BJ (cell line): ENCODE measurements at places on chromosomes 11 and 22.
A peak's percentile ranks its signal among the peaks of the same experiment; 100 is the strongest.

DNA sequence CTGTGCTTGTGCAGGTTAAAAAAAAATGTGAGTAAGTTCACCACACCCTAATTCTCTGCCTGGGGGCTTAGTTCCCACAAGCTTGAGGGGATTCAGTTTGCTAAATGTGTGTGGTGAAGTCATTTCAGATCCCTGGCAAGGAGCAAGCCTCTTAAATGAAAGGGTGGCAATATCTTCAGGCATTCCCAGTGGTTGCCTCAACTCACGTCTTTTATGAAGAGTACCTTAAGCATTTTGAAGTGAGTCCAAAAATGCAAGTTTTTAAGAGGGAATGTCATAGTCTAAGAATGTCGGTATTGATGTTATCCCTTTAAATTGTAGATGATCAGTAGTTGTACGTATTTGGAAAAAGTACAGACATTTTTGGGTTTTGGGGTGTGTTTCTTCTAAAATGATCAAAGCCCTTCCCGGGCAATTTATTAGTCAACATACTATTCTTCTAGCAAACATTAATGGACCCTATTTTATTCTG, 4.9 kb downstream of the TCP11L1 start:
- DNase-seq: peak; percentile 84

GRCh38 chr11:12922980-12923507, 86.1 kb upstream of the RASSF10 start:
- no peak for DNase-seq

DNA sequence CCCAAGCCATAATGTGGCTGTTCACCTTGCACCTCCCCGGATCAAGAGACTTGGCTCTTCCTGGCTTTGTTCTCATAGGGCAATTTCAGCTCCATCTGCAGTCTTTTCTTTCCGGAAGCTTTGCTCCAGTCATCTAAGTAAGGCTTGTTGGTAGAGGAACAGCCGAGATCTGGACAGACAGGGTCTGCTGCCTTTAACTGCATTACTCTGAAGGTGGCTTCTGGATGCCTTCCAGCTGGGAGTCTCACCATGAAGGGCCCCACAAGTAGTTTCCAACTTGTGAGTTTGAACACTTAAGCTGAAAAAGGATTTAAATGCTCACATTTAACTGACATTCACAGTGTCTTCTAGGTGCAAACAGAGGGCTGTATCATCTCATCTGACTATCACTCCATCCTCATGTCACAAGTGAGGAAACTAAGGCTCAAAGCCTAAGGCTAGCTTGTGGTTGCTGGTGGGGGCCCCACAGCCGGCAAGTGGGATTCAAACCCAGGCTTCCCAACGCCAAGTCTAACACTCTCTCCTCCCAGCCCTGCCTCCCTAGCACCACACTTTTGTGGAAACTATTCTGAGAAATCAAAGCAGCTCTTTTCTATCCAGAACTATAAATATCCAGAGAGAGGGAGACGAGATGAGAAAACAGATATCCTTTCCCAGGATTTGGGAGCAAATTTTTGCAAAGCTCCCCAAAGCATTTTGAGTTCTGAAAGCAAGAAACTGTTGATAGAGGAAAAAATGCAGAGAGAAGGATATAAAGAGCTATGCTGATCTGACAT, 58.4 kb downstream of the GALNT18 start:
- no peak for DNase-seq

DNA sequence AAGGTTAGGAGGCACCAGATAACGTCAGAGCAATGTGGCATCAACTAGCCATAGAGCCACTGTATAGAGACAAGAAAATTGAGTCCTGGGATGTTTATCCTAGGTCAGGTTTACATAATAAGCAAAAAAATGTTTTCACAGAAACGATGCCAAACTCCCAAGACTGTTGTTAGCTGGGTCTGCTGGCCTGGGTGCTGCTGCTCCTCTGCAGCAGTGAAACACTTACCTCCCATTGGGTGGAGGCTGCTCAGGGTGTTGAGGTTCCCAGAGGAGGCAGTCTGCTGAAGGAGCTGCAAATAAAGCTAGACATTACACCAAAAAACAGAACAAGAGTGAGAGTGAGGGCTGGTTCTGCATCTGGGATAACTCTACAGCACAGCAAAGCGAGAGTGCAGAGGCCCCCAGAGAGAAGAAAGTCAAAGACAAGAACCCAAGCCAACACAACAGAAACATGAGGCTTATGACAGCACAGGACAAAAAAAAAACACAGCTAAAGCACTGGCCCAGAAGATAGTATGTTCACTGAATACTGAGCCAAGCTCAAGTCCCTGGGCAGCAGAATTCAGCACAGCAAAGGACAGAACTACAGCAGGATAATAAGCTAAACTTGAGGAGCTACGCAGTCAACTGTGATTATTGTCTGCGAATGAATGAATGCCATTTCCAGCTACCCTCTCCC, 29.9 kb upstream of the RAPSN start:
- DNase-seq: no peak

GRCh38 chr22:44730022-44730393, 22.4 kb upstream of the ARHGAP8 start:
- DNase-seq: no peak

DNA sequence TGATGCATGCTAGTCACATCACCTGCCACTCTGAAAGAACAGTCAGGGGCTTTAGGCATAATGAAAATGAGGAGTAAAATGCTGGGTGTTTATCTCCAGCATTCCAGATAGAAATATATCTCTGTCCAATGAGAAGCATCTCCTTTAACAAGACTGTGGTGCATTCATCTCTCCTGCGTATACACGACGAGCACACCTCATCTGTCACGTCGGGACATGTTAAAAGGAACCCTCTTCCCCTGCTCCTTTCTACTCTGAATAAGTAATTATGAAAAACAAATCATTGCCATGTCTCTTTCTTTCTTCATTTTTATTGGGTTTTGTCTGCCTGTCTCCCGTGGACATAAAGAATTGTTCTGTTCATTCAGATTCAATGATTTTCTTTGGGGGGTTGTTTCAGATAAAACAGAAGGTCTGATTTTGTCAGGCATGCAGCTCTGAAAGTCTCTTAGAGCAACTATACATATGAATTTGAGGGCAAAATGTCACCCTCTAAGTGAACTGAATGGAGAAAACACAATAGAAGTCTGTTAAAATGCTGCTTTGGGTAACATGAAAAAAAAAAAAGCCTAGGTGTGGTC, 195.0 kb downstream of the MAML2 start:
- no peak for DNase-seq

- DNase-seq: no peak
Observed at GRCh38 chr22:27952091-27952490, 33.0 kb upstream of the PITPNB start.

GRCh38 chr11:82195283-82195682, 538.4 kb downstream of the FAM181B start:
- DNase-seq: no peak

- DNase-seq: peak; percentile 39
Observed at GRCh38 chr11:77658213-77659013, 20.8 kb upstream of the CLNS1A start.

GRCh38 chr22:26660961-26661578, 3.7 kb downstream of the MIAT start:
- DNase-seq: no peak

DNA sequence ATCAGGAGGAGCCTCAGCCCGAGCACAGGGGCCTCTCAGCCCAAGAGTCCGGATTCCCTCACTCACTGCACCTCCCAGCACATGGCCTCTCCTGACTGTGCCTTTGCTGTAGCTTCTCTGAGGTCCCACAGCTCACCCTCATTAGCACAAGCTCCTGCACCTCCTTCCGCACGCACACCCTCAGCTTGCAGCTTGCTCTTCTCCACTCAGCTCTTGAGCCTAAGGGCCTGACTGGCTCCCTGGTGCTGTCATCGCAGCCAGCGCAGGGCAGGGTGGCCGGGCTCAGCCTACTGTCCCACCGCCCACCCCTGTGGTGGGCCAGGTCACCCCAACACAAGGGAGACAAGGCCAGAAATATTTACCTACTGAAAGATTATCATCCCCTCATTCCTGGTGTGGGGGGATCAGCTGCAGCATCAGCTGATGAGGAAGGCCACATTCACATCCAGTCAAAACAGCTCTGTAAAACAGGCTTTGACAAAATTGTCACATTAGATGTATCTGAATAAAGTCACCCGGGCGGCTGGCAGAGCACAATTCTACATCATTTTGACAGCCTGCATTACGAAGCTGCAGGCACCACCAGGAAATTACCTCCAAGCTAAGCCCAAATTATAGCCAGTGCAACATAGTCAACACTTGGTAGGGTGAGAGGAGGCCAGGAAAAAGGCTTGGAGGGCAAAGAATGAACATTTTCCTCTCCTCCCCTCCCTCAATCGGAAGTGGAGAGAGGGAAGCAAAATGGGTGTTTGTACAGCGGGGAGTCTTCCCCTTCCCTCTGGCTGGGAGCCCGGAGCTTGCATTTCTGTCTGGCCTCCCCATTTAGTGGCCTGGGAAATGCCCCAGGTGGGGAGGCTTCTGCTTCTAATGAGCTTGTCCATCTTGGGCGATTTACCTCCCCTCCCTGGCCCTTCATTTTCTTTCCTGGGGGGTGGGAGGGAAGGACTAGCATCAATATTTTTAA, 29.5 kb upstream of the IGSF9B start:
- no peak for DNase-seq

GRCh38 chr11:72015511-72016061, 16.9 kb downstream of the IL18BP start:
- no peak for DNase-seq

- DNase-seq: no peak
Observed at GRCh38 chr22:30104501-30105156, 24.4 kb downstream of the HORMAD2 start.

- DNase-seq: no peak
Observed at GRCh38 chr11:25734591-25735211, 597.2 kb upstream of the ANO3 start.

GRCh38 chr22:29380032-29380781, 8.2 kb downstream of the AP1B1 start:
- DNase-seq: peak; percentile 31

- no peak for DNase-seq
Observed at GRCh38 chr22:39098026-39098425, 982 bp downstream of the APOBEC3H start.

DNA sequence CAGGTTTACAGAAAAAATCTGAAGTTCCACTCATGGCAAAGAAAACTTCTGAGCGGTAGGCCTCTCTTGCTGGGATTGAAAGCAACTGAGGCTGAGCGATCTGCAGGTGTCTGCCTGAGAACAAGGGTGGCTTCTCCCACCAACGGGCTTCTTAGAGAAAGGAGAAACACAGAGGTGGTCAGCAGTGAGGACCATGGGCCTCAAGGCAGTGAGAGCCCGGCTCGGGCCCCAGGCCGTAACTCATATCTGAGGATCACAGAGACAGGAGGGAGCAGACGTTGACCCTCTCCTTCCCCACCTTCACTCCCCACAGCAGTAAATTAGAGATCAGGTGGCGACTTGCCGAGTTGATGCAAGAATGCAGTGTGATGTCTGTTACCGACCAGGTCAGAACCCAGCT, 50.9 kb upstream of the RTL6 start:
- no peak for DNase-seq

GRCh38 chr11:10379426-10379825, 74.6 kb downstream of the ADM start:
- DNase-seq: peak; percentile 95

- DNase-seq: no peak
Observed at GRCh38 chr11:75076671-75077070, 20.0 kb downstream of the OR2AT4 start.

GRCh38 chr11:69905611-69906452, 86.6 kb upstream of the FGF3 start:
- DNase-seq: no peak

DNA sequence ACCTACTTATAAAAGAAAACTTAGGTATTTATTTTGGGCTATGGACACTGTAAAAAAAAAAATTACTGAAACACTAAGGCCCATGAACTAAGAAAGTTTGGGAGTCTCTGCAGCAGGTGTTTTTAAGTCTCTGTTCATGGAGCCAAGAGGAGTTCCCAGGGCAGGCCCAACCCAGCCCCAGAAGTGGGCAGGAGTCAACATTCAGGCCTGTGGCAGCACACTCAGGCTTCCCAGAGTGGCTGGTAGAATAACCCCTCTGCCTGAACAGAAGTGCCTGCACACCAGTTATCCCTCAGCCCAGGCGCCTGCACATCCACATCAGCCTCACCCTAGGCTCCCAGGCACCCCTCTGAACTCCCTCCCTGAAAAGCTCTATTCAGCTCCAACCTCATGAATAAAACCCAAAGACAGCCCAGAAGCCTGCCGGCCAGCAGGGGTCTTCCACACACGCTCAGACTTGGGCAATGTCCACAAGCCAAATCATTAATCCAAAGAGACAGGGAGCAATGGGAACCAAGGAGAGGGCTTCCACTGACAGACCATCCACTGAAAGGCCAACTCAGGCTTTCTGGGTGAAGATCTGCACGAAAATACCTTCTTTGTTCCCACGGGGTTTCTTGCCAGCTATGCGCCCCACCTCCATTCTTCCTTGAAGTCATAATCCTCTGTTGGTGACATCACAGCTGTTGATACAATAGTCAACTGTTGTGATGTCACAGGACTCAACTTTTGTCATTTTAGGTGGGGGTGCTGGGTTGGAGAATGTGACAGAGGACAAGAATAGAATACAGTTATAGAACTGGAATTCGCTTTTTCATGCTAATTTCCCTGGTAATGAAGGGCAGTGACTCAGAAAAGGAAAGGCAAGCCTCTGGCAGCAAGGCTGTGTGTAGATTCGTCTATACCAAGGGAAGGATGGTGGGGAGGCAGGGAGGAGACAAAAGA, 83.7 kb downstream of the RPL27A start:
- no peak for DNase-seq

- DNase-seq: no peak
Observed at GRCh38 chr11:96337541-96338431, 5.2 kb downstream of the MAML2 start.

- DNase-seq: no peak
Observed at GRCh38 chr11:2738551-2739431, 39.0 kb upstream of the KCNQ1OT1 start.

DNA sequence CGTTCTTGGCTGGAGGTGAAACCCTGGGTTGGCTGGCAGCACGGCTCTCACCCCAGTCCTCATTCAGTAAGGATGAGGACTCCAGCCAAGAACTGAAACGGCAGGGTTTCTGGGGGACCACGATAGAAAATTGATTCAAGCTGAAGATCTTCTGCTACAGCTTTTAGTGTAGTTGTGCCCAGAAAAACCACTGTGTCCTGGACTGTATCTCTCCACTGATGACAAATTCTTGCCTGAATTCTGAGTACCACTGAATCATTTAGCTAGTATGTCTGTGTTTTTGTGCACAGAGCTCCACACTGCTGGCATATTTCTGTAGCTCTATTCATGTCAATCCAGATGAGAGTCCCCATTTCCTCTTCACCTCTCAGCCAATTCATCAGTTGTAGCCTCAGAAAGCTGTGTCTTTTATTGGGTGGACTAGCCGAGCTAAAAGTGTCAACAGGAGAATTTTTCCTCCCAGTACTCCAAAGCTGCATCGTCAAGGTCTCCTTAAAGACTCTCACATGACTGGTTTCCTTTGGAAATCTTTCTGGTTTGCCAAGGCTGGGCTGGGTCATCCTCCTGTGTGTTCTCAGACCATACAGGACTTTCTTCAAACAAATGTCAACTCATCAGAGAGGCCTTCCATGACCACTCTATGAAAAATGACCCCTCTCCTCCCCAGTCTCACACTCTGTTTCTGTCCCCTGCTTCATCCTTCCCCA, 144.6 kb downstream of the LDLRAD3 start:
- DNase-seq: peak; percentile 13

- DNase-seq: peak; percentile 70
Observed at GRCh38 chr11:103842795-103843194, 193.6 kb upstream of the DDI1 start.
